GM04503 (cell line): ENCODE measurements at places on chromosomes 7 and 10.
A peak's percentile ranks its signal among the peaks of the same experiment; 100 is the strongest.

- DNase-seq, result peak; percentile 68
Observed at GRCh38 chr10:31961277-31962074, 32.8 kb upstream of the ARHGAP12 start.

DNA sequence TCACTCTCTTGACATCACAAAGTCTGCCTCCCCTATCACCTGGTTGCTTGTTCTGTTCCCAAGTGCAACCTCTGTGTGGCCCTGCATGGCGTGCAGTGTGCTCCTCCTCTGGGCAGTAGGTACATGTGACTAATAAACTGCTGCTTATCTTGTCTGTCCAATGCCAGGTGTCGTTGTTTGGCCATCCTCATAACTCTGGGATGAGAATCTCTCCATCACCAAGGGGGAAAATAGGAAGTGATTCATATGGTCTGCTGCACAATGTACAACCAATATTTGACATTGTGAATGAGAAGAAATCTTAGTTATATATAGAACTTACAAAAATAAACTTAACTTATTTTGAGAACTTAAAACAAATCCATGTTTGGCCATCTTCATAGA lies 135.2 kb downstream of the INHBA start:
- DNase-seq, result no peak

DNA sequence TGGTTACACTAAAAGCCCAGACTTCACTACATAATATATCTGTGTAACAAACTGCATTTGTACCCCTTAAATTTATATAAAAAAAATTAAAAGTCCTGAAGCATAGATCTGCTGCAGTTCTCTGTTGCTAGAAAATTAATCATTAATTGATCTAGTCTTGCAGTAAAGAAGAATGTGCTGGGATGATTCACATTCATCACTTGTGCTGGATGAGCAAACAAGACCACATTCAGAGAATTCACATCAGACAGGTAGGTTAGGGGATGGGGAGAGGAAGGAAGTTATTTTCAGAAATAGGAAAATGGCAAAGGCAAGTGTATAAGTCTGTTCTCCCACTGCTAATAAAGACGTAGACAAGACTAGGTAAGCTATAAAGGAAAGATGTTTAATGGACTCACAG lies 1019.0 kb downstream of the KCNMA1 start:
- no peak for DNase-seq

DNA sequence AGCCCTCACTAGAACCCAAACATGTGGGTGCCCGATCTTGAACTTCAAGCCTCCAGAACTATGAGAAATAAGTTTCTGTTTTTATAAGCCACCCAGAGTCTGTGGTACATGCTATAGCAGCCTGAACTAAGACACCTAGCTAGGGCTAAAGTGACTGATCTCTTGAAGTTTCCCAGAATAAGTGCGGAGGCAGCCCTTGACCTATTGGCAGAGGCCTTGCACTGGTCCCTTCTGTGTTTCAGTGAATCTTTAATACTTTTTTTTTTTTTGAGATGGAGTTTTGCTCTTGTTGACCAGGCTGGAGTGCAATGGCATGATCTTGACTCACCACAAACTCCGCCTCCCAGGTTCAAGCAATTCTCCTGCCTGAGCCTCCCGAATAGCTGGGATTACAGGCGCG lies 85.1 kb downstream of the SVOPL start:
- DNase-seq, result no peak

GRCh38 chr7:27213433-27214238 lies 13.7 kb upstream of the HOXA13 start:
- DNase-seq, result no peak

DNA sequence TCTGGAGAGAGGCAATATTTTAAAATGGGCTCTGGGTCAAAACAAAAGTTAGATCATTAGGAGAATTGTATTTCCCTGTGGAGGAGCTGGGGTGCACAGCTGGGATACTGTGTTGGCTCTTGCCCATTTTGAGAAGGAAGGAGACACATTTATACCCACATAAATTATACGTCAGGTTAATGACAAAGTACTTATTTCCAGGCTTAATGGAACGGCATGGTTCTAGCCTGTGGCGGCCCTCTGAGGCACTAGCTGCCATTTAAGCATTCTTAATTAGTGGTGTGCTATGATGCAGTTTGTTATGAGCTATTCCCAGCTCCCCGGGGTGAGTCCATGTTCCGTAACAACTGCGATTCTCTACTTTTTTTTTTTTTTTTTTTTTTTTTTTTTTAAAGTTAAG lies 193.5 kb downstream of the SEC23IP start:
- DNase-seq, result no peak
